Activated naive CD4-positive, alpha-beta T cell treated with anti-CD3 and anti-CD28 coated beads for 36 hours (primary cell): ENCODE measurements at places on chromosomes 6 and 20. TPM values are rescaled to one million over a fixed set of nuclear protein-coding genes. Genes with fewer than 3 reads are reported as not detected.

DNA sequence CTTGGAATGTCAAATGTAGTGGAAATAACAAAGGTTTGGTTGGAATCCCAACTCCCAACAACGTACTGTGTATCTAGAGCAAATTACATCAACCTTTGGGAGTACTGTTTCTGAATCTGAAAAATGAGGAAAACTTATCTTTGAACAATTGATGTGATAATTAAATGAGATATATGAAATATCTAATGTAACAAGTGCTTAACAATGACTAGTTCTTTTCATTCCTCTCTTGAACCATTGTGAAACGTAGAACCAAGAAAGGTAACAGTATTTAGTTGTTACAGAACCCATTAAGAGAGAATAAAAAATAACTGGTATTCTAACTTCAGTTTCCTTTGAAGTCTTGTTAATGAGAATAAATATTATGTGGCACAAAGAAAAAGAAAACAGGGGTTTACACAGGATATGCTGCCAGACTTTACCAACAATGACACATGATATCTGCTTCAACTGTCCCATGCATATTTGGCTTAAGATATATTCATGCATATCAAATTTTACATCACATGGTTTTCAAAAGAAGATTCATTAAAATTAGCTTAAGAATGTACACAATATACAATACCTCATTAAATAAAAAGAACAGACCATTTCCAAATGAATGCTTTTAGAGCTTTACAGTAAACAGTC, 111.8 kb downstream of the ATG5 start:
- DNase-seq = no peak

DNA sequence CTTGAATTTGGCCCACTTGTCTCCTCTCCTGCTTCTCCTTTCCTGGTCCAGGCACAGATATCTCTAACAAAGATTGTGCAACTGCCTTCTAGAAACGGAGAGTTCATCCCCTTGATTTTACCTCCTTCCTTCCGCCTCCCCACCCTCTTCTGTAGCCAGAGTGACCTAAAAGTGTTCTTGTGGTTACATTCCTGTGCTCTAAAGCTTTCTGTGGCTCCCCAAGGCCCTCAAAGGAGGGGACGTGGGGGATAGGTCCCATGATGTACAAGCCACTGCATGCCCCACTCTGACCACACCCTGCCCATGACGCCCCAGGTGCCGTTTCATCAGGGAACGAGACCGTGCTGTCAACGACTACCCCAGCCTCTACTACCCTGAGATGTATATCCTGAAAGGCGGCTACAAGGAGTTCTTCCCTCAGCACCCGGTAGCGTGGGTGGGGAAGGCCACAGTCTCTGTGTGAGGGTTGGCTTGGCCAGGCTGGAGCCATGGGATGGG, 8.2 kb downstream of the CDC25B start:
- no peak for DNase-seq

The CSNK2A1 gene
- total RNA-seq = 167 TPM

DNA sequence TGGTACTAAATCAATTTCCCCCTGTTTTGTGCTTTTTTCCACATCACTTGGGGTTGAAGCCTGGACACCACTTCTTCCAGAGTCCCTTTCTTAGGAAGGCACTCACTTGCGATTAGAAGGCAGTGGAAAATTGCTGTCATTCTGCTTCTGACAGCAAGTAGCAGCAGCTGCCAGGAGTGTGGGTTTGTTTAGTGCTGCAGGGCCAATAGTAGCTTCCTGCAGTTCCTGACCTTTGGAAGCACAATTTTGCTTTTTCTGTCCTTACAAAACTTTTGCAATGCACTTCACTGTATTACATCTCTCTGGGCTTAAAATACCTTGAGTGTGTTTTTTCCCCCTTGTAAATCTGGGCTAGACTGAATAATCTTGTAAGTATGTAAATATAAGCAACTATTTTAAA, 12.5 kb upstream of the HLA-DRA start:
- DNase-seq = no peak

The DNAH8 gene
- 0.07 TPM for total RNA-seq

DNA sequence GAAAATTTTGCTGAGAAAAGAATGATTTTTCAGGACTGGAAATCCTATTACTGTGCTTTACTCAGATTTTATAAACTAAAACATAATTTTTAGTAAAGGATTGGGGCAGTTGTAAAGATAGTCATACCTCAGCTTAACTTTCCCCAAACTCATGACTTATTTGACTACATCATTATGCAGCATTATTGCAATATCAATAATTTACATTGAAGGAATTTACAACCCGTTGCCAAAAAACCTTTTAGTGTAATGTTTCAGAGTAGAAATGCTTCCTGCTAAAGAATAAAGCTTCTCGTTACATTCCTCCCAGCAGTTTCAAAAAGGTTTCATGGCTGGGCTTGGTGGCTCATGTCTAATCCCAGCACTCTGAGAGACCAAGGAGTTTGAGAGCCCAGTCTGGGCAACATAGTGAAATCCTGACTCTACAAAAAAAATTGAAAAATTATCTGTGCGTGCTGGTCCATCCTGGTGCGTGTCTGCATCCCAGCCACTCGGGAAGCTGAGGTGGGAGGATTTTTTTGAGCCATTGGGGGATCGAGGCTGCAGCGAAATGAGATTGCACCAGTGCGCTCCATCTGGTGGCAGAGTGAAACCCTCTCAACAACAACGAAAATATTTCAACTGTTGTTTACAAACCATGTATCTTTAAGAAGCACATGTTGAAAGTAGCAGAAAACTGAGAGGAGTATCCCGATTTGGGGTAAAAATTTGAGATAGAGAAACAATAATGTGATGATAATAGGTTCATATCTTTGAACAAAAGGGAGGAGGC, 4.4 kb downstream of the AMD1 start:
- peak; percentile 47 for DNase-seq

DNA sequence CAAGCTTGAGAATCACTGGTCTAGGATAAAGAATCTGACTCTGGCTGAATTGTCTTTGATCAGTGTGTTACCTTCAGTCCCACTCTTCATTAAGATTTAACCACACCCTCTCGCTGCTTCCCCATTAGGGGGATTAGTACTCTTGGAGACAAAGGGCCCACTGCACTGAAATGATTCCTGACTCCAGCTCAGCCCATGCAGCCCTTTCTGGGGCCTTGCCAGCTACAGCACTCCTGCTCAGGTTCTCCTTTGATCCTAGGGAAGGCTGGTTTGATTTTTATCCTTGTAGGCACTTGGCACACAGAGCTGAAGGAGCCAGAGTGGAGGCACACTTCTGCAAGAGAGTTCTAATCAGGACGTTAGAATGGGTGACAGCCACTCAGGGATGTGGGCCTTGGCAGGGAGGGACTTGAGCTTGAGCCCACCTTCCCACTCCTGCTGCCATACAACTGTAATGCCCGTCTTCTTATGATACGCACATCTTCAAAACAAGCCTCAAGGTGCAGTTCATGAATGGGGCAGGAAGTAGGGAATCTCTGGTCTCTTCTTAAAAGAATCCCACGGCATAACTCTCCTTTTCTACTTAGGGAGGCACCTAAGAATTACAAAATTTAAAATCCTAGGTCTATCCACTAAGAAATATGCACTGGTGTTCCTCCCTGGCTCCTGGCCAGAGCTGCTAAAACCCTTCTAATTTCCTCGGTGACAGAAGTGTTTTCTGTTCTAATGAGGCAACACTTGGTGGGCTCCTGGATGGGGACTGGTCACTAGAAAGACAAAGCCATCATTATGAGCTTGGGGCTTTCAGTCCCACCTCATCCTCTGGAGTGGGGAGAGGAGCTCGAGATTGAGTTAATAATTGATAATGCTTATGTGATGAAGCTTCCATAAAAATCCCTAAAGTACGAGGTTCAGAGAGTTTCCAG, 1.5 kb upstream of the SLA2 start:
- DNase-seq = no peak

GRCh38 chr20:50393990-50394561, 116.1 kb upstream of the PTPN1 start:
- DNase-seq = no peak

The ENPP4 gene
- total RNA-seq = 7.7 TPM

DNA sequence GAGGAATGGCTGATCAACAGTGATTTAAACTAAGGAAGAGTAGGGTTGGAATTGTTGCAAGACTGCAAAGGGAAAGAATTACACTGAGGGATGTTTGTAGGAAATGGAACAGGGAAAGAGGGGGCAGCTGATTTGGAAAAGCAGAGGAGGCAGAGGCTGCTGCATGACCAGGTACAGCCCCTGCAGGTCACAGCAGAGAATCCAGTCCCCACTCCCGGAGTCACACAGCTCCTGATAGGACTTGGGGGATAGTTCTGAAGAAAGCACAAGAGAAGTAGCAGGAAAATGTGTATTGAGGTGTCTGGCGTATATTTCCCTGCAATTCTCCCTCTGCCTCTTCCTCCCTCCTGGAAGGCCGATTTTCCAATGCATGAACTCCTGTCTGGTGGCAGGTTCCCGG, 92.5 kb upstream of the PDE10A start:
- DNase-seq = no peak

DNA sequence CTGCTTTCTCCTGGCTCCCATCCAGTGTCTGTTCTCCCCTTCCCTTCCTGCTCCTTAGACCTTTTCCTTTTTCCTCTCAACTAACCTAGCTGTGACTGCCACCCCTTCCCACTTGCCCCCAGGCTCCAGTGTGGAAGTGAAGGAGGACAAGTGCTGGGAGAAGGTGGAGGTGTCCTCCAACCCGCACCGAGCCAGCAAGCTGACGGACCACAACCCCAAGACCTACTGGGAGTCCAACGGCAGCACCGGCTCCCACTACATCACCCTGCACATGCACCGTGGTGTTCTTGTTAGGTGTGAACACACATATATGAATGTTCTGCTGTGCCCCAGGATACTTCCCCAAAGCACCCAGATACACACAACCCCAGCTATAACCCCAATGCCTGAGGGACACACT, 18.5 kb downstream of the CUL9 start:
- no peak for DNase-seq

- DNase-seq = no peak
These were observed 5.9 kb downstream of the TP53INP2 start for GRCh38 chr20:34709831-34710567.

- no peak for DNase-seq
These were observed 336.2 kb downstream of the UTRN start for GRCh38 chr6:144621332-144621731.

The HLA-A gene
- 1,509 TPM for total RNA-seq

DNA sequence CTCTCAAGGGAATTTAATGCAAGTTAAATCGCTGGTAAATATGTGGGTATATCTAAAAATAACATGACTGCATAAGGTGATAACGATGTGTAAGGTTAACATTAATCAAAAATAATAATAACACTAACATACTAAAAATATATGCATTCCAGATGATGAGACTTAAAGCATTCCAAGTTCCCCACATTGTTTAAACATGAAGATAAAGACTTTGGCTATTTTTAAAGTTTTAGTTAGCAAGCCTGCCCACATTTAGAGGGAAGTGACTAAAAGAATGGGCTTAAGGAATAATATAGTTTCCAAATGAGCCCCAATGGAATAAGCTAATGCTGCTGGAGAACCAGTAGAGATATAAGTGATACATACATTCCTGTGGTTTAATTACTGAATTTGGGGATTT, 941.3 kb downstream of the TBC1D32 start:
- no peak for DNase-seq

The NTSR1 gene
- not detected for total RNA-seq

- DNase-seq = no peak
These were observed 42.0 kb upstream of the OGFRL1 start for GRCh38 chr6:71246596-71246995.
